ENCODE measurements at places on chromosomes 2 and 18.
A peak's percentile ranks its signal among the peaks of the same experiment; 100 is the strongest.

- DNase-seq, result no peak
These were observed 57.2 kb upstream of the TACR1 start for GRCh38 chr2:75256485-75256884.

DNA sequence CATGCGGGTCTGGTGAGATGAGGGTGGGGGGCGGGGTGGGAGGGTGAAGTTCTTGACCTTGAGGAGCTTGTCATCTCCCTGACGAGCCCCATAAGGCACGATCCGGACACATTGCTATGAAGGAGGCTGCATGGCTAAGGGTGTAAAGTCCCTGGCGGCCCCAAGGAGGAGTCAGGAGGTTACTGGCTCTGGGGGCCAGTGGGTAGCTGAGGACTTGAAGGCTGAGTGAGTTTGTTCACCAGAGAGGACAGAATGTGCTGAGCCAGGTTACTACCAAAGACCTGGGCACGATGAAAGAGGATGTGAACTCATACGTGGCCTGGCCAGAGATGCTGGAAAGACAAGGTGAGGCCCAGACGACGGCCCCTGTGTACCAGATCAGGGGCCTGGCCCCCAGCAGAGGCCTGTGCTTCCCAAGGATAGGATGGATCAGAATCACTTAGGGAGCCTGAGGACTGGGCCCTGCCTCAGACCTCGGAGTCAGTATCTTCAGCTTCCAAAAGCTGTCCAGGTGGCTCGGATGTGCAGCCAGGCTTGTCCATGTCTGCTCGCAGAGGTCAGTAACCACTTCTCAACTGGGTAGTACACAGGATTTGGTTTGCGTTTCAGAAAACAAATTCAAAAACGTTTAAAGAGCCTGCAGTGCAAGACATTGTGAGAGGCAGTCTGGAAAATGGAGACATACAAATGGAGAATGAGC lies 110.9 kb downstream of the RNF144A start:
- DNase-seq, result no peak

- no peak for DNase-seq
These were observed 27.0 kb downstream of the GAD1 start for GRCh38 chr2:170843656-170844055.

DNA sequence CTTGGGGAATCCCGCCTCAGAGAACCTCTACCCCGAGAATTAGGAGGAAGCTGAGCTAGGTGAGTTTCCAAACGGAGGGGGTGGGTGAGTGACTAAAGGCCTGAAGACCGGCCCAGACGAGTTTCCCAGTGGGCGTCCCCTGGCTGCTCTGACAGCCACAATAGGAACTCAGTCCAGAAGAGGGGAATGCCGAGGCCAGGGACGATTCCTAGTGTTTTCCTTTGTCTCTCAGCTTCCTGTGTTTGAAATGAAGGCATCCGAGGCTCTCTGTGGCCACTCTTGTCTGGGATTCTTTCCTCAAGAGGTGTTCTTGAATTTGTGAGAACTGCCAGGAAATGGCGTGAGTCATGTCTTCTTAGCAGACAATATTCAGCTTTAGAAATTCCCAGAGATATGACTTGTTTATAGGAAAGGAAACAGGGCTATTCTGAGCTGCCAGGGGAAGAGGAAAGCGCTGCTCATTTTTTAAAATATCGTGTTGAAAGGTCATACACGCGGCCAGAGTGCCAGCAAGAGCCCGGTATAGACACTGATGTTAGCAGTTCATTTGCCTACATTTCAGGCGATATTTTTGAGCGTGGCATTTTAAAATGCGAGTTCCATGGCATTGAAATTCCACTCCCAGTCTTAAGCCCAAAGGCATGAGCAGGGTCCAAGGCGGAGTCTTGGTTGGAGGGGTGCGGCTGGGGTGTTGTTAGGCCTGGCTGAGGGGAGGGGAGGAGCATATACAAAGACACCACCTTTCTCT lies 169.1 kb upstream of the KLF7 start:
- DNase-seq, result peak; percentile 95

DNA sequence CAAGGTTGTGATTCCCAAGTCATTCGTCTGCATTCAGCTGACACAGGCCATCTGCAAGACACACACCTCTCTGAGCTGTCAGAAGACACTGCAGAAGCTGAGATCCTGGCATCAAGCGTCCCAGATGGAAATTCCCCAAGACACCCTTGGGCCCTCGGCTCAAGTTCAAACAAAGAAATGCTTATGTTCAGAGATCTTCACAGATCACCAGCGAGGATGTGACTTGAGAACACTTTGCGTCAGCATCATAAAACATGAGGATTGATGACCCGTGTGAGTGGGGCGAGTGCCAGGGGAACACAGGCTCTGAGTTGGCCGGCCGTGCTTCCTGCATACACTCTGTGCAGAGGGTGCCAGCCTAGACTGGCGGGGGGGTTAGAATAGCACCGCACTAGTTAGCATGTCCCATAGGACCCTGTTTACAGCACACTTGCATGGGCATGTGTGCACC lies 36.8 kb downstream of the KCNIP3 start:
- peak; percentile 88 for DNase-seq

- no peak for DNase-seq
These were observed 144.7 kb upstream of the SMAD2 start for GRCh38 chr18:48074929-48075706.

DNA sequence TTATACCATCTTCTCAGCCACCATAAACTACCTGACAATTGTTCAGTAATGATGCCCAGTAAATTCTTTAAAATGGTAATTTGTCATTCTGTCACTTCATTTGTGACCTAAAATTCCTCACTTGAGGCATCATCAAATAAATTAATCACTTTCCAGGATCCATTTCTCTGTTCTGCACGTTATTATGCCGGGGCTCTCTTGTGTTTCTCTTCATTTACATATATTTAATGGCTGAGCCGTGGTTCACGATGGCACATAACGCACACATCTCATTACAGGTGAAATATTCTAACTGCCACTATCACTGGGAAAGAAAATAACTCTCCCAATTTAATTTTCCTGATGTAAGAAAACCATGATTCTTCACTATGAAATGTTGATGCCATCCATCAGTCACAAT lies 529.6 kb downstream of the NR4A2 start:
- no peak for DNase-seq

GRCh38 chr2:19120181-19120580 lies 238.2 kb downstream of the OSR1 start:
- DNase-seq, result no peak

DNA sequence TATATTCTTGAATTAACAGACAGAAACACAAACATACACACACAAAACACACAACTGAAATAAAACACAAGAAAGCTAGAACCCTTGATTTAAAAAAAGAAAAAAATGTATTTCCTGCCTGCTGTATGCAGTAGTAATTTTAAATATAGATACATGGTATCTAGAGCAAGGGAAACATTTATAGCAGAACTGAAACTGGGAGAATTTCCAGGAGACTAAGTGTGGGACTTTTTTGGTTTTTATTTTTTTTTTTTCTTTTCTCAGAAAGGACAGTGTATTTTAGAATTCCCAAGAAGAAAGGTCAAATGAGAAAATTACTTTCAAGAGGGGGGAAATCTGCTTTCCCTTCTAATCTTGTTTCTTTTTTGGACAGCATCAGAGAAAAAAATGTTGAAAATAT lies 558.9 kb upstream of the PKDCC start:
- no peak for DNase-seq

DNA sequence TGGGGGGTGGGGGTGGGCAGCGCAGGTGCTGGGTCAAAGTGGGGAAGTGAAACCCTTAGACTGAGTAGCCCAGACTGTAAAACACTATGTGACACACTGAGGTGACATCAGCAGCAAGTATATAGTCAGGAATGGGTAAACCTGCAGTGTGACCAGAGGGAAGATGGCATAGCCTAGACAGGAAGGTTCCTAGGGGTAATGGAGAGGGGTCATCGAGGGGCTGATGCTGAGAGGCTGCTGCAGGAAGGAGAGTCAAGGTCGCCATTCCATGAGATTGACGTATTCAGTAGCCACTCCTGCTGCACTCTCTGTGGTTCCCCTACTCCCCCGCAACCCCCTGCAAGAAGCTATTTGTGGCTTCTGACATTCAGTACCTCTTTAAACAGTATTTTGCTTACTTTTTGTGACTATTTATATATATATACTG lies 111.7 kb downstream of the CHST9 start:
- DNase-seq, result no peak

DNA sequence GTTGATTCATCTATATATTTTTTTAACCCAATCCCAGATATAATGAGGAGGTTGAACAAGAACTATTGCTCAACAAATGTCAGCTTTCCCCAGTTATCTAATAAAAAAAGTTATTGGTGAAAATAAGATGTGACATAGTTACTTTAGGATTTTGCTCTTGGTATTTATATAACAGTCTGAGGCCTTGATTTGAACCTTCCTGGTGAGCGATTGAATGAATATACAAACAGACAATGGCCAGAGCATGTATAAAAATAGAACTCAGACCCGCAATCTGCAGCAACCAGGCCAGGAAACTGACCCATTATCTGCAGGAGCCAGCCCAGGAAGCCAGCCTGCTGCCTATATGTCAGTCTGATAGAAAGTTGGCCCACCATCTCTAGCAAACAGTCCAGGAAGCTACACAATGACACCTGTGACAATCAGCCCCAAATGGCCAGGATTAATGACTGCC lies 81.6 kb downstream of the HS6ST1 start:
- DNase-seq, result no peak

DNA sequence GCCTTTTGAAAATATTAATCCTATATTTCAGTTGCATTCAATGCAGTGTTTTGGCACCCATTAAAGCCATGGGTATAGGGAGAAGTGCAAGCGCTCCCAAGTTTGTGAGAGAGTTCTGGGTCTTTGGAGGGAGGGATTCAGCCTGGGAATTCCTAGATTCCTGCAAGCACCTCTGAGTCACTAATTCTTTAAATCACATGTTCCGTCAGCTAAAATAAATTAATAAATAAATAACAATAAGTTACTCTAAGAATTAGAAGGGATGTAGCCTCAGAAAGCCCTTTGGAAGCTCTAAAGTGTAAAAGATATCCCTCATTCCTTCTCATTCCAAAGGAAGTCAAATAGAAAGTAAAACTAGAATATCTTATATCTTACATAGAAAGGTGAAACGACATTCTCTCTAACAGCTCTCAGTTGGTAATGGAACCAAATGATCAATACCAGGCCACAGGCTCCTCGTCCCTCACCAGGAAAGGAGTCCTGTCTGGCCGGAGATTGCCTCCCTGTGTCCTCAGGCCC lies 222.4 kb upstream of the RBBP8 start:
- no peak for DNase-seq
